ENCODE measurements at places on chromosomes 13 and 19.

- DNase-seq, result peak; percentile 55
These were observed 2.7 kb upstream of the CNN1 start for GRCh38 chr19:11535792-11536595.

DNA sequence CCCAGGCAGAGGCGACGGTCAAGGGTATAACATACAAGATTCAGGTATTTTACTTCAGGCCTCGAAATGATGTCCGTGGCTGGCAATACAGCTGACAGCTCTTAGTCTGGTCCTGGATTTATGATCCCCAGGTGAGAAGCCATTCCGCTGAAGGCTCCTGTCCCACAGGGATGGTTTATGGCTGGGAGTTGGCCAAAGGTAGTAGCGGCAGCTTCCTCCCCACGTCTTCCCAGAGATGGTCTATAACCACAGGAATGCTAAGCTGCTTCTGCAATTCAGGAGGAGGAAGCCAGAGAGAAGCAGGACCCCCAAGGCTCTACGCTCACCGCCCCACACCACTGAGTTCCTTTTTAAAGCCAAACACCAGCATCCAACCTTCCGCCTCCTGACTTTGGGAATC is 27.1 kb downstream of the OLFM2 start:
- no peak for DNase-seq

- DNase-seq, result no peak
These were observed 173.5 kb downstream of the DCT start for GRCh38 chr13:94305934-94306333.

DNA sequence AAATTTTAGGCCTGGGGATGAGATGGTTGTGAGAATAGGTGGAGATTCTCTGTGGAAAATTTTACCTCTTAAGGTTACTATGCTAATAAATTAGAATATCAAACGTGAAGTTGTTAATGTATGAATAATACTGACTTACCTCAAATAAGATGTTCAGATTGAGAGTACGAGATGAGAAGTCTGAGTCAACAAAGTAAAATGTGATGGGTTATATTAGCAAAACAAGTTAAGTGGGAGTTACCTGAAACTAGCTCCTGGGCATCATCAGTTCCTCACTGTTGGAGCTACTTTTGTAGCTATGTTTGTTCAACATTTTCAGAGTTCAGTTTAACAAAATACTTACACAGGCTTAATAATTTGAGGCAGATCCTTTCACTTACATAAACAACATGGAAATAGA is 108.6 kb downstream of the PIBF1 start:
- no peak for DNase-seq

GRCh38 chr19:38011426-38011825 is 104.4 kb downstream of the SIPA1L3 start:
- DNase-seq, result no peak

GRCh38 chr19:52923778-52924593 is 758 bp upstream of the ZNF888 start:
- DNase-seq, result no peak

Measured in activated T-helper 1 cell treated with anti-CD3 and anti-CD28 coated beads, Interleukin-2, amount 50 U/mL, for 16 hours (primary cell).